Endodermal cell (in vitro differentiated cells): ENCODE measurements at places on chromosomes 11 and 22.

DNA sequence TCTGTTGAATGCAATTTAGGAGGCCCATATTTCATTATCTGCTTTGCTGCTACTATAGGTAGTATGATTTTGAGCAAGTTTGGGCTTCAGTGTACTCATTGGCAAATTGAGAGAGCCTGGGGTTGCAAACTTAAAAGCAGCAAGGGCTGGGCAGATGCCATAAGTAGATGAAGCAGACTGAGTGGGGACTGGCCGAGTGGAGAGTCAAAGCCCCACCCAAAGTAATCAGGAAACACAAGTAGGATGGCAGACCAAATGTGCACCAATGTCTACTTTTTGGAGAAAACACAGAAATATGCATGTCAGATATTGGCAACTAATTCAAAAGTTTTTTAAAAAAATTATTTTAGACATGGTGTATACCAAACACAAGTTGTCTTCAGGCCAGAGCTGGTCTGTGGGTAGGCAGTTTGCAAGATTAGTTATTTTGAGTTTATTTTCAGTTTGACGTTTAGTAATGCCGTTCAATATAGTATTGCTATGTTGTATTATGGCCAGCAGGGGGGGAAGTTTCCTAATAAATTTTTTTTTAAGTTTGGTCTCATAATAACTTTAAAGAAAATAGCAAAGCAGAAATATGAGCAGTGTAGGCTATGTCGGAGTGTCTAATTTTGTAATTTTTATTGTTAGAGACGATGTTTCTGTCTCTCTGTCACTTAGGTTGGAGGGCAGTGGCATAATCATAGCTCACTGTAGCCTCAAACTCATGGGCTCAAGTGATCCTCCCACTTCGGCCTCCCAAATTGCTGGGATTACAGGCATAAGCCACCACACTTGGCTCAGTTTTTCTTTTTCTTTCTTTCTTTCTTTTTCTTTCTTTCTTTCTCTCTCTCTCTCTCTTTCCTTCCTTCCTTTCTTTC lies 105.1 kb downstream of the HIPK3 start:
- DNase-seq, result no peak

DNA sequence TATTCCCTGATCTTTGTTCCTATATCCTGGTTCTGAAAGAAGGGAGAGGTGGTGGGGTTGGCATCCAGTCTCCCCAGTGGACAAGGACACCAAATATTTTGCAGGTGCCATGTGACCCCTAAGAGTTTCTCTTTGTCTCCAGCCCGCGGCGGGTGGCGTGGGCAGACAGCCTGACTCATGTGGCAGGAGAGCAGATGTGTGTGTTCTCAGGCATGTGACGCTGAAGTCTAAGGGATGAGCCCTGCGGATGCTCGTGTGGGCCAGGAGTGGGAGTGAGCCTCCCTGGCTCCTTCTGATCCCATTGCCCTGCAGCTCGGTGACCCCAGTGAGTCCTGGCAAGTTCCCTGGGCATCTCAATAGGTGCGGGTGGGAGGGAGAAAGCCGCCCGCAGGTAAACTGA lies 94.8 kb upstream of the TBCEL start:
- DNase-seq, result no peak

- DNase-seq, result peak; percentile 29
Observed at GRCh38 chr11:71221821-71222220, 30.6 kb downstream of the SHANK2 start.

DNA sequence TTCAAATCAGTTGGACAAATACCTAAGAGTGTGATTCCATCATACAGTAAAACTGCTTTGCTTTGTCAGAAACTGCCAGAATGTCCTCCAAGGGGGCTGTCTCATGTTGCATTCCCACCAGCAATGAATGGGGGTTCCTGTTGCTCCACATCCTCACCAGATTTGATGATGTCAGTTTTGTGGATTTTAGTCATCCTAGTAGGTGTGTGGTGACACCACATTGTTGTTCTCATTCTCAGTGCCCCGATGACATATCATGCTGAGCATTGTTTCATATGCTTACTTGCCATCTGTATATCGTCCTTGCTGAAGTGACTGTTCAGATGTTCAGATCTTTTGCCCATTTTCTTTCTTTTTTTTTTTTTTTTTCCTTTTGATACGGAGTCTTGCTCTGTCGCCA lies 37.0 kb downstream of the CDPF1 start:
- DNase-seq, result no peak

GRCh38 chr11:10314199-10315072 lies 9.6 kb downstream of the ADM start:
- DNase-seq, result no peak

- peak; percentile 48 for DNase-seq
Observed at GRCh38 chr22:22878801-22879674, 8.6 kb upstream of the IGLL5 start.

- no peak for DNase-seq
Observed at GRCh38 chr11:13784855-13785254, 116.4 kb downstream of the FAR1 start.

GRCh38 chr22:32448980-32449379 lies 15.3 kb downstream of the BPIFC start:
- no peak for DNase-seq

DNA sequence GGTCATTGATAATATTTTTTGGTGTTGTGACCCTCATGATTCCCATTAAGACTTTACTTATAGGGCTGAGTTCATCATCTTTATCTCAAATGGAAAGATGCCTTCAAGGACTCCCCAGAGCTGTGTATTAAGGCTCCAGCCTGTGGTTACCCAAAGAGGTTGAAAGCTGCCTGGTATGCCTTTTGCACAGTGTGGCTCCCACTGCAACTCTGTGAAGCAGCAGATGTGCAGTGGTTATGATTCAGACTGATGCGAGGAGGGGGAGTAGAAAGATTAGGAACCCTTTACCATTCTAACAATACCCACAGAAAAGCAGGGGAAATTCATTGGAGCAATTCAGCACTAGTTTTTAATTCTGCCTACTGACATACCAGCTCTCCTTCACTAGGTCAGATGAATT lies 560.0 kb downstream of the INSC start:
- peak; percentile 2 for DNase-seq

GRCh38 chr11:4862447-4863236 lies 13.6 kb upstream of the OR51S1 start:
- peak; percentile 71 for DNase-seq

- no peak for DNase-seq
Observed at GRCh38 chr11:130031056-130031455, 28.4 kb upstream of the PRDM10 start.

GRCh38 chr22:17213976-17214375 lies 5.3 kb downstream of the ADA2 start:
- peak; percentile 87 for DNase-seq

- DNase-seq, result peak; percentile 90
Observed at GRCh38 chr22:33049119-33049729, 9.0 kb downstream of the SYN3 start.

GRCh38 chr11:78699609-78700135 lies 125.0 kb upstream of the NARS2 start:
- DNase-seq, result no peak

DNA sequence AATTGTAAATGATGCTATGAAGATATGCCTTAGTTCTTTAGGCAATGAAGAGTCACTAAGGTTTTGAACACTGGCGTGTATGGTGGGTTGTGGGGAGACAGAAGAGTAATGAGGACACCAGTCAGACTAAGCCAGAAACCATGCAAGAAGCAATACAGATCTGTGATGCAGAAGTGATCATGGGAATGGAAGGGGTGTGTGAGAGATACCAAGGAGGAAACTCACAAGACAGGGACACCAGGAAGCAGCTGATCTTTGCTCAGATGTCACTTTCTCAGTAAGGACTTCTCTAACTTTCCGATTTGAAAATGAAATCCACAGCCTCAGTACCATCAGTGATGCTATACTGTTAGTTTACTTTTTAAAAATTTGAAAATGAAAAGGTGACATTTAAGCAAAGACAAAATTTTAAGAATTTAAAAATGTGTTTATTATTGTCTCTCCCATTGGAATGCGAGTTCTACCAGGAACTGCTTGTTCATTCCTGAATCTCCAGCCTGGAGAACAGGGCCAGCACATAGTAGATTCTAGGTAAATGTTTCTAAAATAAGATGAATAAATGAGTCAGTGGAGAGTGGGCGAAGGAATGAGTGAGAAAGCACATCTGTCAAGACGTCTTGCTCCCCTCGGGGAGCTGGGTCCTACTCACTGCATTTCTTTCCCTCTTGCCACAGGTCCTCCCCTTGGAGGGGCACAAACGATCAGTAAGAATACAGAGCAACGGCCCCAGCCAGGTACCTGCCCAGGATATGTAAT lies 60.4 kb downstream of the KCNJ1 start:
- no peak for DNase-seq

- DNase-seq, result no peak
Observed at GRCh38 chr11:32919338-32919737, 26.7 kb downstream of the QSER1 start.

DNA sequence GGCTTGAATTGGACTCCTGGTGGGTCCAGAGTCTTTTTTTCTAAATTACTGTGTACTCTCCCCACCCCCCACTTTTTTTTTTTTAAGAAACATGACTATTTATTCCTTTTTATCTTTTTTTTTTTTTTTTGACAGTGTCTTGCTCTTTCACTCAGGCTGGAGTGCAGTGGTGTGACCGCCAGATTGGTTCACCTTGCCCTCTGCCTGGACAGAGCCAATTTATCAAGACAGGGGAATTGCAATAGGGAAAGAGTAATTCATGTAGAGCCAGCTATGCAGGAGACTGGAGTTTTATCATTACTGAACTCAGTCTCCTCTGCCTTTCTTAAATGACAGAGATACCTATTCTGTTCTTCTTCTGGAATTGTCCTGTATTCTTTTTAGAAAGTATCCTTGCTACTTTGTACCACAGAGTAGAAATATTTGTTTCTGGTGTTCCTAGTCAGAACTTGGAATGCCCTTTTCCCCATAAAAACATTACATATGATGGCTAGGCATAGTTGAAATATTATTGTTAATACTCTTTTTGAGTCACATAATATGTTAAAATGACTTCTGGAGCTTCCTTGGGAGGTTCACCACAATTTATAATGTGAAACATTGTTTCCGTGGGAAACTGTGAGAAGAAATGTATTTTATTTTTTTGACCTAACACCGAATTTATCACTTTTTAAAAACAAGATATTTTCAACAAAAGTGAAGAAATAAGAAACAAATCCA lies 95.6 kb downstream of the UVRAG start:
- no peak for DNase-seq

- no peak for DNase-seq
Observed at GRCh38 chr11:2825889-2826678, 59.5 kb downstream of the CDKN1C start.

GRCh38 chr11:116412118-116412889 lies 360.5 kb downstream of the BUD13 start:
- DNase-seq, result no peak

GRCh38 chr22:41256254-41257253 lies 15.8 kb upstream of the CHADL start:
- DNase-seq, result no peak

GRCh38 chr22:22787786-22788459 lies 99.7 kb upstream of the IGLL5 start:
- peak; percentile 90 for DNase-seq

DNA sequence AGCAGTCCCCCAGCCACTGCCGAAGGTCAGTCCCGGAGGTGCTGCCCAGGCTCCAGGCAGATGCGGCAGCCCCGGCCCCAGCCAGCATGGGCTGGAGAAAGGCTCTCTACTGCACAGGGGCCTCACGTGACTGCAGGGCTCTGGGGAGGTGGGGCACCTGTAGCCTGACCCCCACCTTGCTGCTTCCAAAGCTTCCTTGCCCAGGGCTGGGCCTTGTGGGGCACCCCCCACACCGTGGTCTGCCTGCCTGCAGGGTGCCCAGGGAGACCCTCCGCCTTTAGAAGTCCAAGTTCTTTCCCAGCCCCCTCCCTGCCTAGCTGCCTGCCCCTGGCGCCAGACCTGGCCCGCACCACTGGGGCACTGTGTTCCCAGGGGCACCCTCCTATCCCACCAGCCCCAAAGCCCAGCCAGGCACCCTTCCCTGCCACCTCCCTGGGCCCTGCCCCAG lies 28.4 kb upstream of the TXNRD2 start:
- no peak for DNase-seq

GRCh38 chr11:36601155-36601554 lies 3.1 kb upstream of the RAG2 start:
- no peak for DNase-seq
